ENCODE measurements at places on chromosomes 7 and 10.

DNA sequence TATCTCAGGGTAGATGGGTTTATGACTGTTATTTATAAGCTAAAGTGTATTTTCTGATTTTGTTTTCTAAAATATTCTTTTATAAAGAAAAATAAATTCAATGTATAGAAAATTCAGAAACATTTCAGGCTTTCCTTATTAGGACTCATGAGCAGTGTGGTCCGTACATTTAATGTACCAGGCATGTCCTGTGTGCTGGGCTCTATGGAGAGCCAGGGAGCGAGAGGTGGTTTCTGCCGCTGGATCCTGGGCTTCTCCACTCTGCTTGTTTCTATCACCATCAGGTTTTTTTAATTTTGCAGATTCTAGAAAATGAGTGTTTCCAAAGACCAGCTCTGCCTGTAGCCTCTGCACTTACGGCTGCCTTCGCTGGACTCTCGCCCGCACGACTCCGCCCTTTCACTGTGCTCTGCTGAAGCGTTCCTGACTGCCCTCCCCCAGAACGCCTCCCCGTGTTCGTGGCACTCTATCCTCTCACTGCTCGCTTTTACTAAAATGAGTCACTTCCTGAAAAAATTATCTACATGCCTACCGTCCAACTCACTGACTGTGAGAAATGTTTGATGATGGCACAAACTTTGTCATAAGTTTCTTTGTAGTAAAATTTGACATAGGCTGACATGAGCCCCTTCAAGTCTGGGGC, 188.5 kb downstream of the ZMYND11 start:
- DNase-seq = no peak

DNA sequence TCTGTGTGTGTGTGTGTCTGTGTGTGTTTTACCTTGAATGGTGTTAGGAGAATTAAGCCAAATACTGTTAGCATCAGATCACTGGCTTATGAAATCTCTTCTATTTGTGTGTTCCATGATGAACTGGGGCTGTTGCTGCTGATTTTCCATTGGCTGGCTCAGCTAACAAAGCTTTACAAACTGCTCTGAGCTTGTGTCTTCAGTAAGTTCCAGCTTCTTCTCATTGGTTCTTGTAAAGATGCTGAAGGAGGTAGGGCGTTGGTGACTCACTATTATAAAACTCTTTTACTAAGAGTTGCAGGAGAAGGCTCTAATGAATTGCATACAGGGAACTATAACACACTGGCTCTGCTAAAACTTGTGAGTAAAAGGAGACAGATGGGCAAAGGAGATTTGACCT, 136.4 kb upstream of the PRKCQ start:
- DNase-seq = no peak

DNA sequence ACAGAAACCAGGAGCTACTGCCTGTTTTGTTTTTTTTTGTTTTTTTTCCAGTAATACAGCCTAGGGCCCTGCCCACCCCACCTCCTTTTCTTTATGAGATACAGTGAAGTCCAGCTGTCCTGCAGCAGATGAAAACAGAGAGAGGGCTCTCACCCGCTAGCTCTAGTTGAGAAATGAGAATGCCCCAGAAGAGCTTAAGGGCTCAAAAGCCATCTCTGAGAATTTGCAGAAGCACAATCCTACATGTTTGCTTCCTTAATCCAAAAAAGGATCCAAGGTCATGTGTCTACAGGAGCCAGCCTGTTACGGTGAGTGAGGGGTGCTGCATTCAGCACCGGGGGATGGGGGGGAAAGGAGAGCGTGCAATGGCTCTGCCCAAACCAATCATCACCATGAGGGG, 122.7 kb downstream of the KCNMA1 start:
- no peak for DNase-seq

DNA sequence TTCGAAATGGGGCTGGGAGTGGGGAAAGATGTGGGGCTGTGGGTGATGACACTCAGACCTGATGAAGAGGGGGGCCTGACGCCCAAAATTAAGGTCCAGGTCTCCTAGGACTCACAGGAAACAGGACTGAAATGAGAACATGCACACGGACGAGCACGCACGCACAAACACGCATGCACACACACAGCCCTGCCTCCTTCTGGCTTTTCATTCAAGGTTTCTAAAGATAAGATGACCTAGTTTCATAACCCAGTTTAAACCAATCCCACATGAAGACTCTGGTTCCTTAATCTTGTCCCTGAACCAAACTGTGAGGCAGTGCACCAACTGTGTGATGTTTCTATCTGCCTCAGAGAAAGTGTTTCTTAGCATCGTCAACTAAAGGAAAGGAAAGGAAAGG, 162.0 kb downstream of the DGKI start:
- no peak for DNase-seq

DNA sequence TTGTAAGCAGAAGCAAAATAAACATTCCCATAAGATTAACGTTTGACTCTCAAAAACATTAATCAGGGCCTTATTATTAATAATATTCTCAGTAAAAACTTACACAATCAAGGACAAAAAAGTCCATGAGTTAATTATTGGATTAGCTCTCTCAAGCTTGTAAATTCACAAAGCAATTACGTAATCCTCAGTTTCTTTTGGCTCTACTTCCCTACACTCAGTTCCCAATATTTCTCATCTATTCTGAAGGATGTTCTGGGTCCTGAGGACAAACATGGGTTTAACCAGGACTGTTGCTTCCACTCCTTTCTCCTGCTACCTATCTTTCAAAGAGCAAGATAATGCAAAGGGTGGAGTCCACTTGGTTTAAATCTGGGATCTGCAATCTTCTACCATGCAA, 15.1 kb downstream of the FBXL13 start:
- no peak for DNase-seq

- DNase-seq = no peak
These were observed 11.7 kb downstream of the CPA5 start for GRCh38 chr7:130356121-130356875.

DNA sequence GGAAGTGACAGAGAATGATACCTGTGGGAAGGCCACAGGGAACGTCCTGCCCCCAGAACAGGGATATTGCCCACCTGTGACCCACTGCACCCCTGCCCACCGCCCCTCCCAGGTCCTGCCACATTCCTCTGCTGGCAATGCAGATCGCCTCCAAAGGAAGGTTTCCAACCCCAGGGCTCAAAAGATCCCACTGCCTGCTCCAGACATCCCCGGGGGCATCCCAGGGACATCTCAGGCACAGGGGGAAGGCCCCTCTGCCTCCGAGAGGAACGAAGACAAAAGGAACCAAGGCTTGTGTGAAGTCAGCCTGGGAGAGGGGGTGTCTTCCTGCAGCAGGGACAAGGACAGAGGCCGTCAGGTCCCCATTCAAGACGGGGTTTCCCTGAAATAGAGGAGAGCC, 28.5 kb downstream of the NUDT1 start:
- no peak for DNase-seq
